ENCODE measurements at places on chromosomes 3 and 15.
A peak's percentile ranks its signal among the peaks of the same experiment; 100 is the strongest.

DNA sequence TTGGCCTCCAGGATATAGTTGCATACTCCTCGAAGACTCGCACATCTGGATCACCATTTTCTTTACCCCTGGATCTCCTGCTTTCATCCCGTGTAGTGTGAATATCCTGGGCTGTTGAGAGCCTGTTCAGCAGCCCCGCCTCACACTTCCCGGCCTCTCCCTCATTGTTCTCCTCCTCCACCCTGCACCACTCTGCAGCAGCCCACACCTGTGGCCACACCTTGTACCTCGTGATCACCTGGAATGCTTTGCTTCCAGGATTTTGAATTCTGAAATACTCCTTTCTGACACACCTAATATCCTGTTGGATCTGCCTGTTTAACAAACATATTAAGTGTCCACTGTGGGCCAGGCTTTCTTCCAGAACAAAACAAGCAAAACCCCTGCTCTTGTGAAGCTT, 14.4 kb downstream of the ABHD17C start:
- no peak for DNase-seq

GRCh38 chr3:169256796-169257522, 406.6 kb downstream of the MECOM start:
- no peak for DNase-seq

DNA sequence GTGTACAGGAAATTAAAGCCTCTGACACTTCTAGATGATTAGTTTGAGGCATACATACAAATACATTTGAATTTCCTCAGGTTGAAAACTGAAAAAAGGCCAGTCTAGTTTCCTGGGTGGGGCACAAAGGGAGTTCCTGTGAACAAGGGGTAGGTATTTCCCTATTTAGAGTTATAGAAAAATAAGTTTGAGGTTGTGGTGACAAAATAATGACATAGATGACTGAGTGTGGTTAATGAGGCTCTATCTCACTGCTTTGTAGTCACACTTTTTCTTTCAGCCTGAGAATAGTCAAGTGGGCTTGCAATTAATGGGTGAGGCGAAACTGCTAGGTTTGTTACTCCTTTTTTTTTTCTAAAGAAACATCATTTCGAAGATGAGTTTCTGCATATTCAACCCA, 4.3 kb downstream of the SLCO3A1 start:
- DNase-seq, result no peak

DNA sequence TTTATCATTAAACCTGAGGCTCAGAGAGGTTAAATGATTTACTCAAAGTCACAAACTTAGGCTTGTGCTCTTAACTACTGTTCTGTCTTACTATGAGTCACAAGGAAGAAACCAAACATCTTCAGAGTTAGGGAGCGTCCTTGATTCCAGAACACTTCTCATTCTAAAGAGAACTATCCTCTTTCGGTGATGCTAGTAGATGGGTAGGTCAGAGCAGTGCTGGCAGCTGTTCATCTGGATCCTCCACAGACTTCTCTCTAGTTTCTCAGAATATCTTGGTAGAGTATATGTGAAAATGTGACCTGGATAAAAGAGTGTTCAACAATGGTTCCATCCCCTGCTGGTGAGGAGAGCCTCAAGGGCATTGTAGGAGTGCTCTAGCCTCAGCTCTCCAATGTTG, 3.3 kb downstream of the ARL6IP5 start:
- DNase-seq, result no peak

GRCh38 chr3:197031315-197032285, 2.0 kb upstream of the MELTF start:
- no peak for DNase-seq

GRCh38 chr3:58563386-58564035, 13.7 kb downstream of the FAM107A start:
- no peak for DNase-seq

- no peak for DNase-seq
Measured at GRCh38 chr3:119748991-119749390, 32.9 kb upstream of the NR1I2 start.

DNA sequence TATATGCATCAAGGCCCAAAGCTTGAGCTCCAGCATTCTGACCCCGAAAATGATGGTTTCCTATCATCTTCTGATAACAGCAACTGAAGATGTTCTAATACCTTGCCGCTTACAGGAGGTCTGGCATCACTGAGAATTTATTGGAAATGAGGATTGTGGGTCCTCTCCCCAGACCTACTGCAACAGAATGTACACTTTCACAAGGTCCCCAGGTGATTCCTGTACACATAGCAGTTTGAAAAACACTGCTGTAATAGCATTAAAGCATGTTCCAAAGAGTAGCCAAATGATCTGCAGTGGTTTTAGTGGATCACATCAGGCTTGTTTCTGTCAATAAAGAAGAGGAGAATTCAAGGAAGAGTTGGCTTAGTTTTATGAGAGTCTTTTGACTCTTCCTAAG, 11.3 kb downstream of the TGFBR2 start:
- DNase-seq, result no peak

GRCh38 chr15:100043068-100043641, 298.6 kb downstream of the ADAMTS17 start:
- DNase-seq, result no peak

- DNase-seq, result no peak
Measured at GRCh38 chr3:163671201-163671600, 1407.1 kb downstream of the SI start.

- no peak for DNase-seq
Measured at GRCh38 chr15:98525661-98526001, 122.7 kb upstream of the IGF1R start.

GRCh38 chr3:62248734-62249483, 124.4 kb downstream of the FEZF2 start:
- no peak for DNase-seq

- no peak for DNase-seq
Measured at GRCh38 chr15:27850050-27850449, 249.1 kb downstream of the OCA2 start.

- no peak for DNase-seq
Measured at GRCh38 chr15:60889491-60889890, 339.6 kb downstream of the RORA start.

- peak; percentile 63 for DNase-seq
Measured at GRCh38 chr3:4980229-4981203, 1.3 kb downstream of the BHLHE40 start.

GRCh38 chr3:52106951-52107611, 47.1 kb downstream of the POC1A start:
- DNase-seq, result no peak

DNA sequence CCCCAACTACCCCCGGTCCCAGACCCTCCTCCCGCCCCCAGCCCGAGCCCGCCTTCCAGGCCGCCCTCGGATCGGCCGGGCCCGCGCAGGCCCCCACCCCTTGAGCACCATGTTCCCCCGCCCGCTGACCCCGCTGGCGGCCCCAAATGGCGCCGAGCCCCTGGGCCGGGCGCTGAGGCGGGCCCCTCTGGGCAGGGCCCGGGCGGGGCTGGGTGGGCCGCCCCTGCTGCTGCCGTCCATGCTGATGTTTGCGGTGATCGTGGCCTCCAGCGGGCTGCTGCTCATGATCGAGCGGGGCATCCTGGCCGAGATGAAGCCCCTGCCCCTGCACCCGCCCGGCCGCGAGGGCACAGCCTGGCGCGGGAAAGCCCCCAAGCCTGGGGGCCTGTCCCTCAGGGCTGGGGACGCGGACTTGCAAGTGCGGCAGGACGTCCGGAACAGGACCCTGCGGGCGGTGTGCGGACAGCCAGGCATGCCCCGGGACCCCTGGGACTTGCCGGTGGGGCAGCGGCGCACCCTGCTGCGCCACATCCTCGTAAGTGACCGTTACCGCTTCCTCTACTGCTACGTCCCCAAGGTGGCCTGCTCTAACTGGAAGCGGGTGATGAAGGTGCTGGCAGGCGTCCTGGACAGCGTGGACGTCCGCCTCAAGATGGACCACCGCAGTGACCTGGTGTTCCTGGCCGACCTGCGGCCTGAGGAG, 472 bp downstream of the CHST14 start:
- DNase-seq, result no peak

DNA sequence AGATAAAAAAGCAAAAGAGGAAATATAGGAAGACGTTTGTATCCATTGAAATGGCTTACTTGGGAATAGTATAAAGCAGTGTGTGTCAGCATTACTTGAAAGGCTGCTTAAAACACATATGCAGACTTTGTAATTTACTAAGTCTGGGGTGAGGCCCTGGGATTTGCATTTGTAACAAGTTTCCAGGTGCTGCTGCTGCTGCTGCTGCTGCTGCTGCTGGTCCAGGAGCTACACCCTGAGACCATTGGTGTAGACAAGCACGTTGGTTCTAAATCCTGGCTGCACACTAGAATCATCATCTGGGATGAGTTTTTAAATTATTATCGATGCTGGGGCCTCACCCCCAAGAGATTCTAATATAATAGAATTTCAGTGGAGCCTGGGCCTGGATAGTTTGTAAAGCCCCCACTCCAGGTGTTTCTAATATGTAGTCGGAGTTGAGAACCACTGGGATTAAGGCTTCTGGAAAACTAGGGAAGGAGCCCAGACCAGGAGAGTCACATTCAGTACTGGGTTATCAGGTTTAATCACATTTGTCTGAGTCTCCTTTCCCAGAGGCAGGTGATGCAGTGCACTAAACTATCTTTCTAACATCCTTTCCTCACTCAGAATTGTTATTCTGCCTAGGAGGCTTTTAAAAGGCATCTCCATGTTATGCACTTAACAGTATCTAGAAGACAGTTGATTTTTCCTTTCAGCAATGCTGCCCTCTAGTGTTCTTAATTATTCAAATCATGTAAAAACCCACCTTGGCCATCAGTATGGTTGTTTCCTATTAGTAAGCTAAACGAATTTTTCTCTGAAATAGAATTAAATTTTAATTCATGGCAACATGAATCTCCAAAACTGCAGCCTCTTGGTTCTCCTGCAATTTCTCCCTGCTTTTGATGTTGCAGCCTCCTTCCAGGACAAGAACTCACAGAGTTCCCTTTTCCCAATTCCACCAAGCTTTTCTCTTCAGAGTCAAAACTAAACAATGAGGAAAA, 45.4 kb downstream of the SSR3 start:
- DNase-seq, result peak; percentile 80

GRCh38 chr3:22734207-22734606, 468.9 kb upstream of the UBE2E2 start:
- no peak for DNase-seq

GRCh38 chr3:120875989-120876388, 32.0 kb upstream of the STXBP5L start:
- DNase-seq, result no peak

DNA sequence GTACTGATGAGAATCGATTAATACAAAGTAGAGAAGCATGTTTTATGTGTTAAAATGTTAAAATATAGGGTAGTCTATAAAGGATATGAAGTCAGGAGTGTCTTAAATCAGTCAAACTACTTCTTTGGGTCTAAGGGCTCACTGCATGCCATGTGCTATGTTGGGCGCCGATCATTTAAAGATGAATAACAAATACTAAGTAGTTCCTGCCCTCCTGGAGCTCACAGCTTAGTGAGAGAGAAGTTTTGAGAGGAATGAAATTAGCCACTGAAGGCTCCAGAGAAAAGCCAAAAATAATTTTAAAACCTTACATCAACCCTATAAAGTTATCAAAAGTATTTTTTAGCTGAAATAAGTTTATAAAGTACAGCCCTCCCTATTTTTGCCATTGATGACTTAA, 44.5 kb downstream of the BLM start:
- no peak for DNase-seq

GRCh38 chr3:146781606-146782005, 176.5 kb upstream of the PLSCR5 start:
- no peak for DNase-seq

DNA sequence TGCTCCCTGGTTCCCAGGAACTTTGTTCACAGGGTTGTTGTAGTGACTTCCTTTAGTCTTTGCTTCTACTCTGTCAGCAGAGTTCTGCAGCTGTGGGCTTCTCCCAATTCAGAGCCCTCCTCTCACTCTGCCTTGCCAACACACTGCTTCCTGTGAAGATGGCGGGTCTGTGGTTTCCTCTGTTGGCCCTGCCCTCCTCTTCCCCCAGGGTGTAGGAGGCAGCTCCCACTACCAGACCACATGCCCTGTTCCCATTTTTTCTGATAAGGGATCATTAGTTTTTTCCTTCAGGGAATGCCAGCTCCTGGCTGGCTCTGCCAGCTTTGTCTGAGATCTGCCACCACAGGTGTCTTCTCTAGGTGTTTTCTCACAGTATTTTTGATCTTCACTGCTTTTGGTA, 12.7 kb downstream of the SPSB4 start:
- DNase-seq, result no peak

- DNase-seq, result no peak
Measured at GRCh38 chr3:101527441-101527840, 14.4 kb upstream of the SENP7 start.

DNA sequence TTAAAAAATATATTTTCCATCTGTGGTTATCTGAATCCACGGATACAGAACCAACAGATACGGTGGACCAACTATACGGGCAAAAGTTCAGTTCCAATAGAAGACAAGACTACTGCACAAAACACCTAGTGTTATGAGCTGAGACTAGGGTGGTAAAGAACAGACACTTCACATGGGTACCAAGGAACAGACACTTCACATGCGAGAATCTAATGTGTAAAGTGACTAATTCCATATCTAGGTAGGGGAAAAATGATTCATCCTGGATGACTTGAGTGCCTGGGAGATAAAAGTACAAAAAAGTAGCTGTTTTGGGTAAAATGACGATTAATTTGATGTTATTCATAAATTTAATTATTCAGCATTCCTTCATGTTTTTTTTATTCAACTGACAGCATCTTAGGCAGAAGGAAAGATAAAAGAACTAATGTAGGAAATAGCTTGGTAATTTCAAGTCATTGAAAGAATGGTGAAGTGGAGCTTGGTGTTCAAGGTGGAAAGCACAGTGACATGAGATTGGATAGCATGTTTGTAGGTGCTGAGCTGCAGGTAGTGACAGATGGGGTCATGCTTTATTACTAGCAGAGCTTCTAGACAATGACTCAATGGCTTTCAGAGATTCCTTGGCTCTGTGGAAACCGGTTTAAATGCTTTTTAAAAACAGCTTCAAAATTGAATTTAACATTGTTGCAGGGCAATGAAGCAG, 5.2 kb downstream of the CD200 start:
- no peak for DNase-seq

GRCh38 chr15:89002281-89002761, 85.9 kb upstream of the ABHD2 start:
- DNase-seq, result no peak

- DNase-seq, result no peak
Measured at GRCh38 chr3:14440168-14440518, 37.7 kb downstream of the SLC6A6 start.

DNA sequence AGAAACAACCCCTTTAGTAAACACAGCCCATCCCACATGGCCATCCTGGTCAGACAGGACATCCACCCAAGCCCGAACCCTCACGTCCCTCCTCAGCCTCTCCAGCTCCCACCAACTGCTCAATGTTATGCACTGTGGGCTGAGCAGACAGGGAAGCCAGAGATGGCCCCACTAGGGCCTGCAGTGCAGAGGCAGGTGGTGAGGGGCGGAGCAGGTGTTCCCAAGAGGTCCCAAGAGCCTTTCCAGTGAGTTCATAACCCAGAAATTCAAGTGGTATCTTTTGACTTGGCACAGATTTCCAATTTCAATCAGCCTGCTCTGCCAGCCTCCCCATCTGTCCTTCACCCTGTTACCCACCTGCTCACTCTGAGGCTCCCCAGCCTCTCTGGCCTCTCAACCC, 130.3 kb downstream of the LIPC start:
- DNase-seq, result peak; percentile 68

GRCh38 chr3:134579141-134579665, 71.6 kb downstream of the KY start:
- DNase-seq, result no peak

- DNase-seq, result no peak
Measured at GRCh38 chr15:101684384-101684783, 32.2 kb upstream of the TM2D3 start.

GRCh38 chr3:96070678-96071077, 743.7 kb upstream of the EPHA6 start:
- no peak for DNase-seq

- DNase-seq, result no peak
Measured at GRCh38 chr15:40032125-40032839, 6.7 kb downstream of the SRP14 start.

All from DMS79 treated with DMSO at 0.1 percent for 48 hours (cell line).